Activated T-helper 2 cell treated with anti-CD3 and anti-CD28 coated beads, Interferon-gamma antibody, Interleukin-2, Interleukin-4, amounts not matched to agents 10 μg/mL and 5 μg/mL and 100 μg/mL, durations not matched to agents 14 hours and 24 hours and 36 hours (primary cell): ENCODE measurements at places on chromosomes 13 and 19. TPM values are rescaled to one million over a fixed set of nuclear protein-coding genes. Genes with fewer than 3 reads are reported as not detected.

Gene LGI4
- 0.27 TPM in 1 of 2 replicates, not detected in the other for total RNA-seq

DNA sequence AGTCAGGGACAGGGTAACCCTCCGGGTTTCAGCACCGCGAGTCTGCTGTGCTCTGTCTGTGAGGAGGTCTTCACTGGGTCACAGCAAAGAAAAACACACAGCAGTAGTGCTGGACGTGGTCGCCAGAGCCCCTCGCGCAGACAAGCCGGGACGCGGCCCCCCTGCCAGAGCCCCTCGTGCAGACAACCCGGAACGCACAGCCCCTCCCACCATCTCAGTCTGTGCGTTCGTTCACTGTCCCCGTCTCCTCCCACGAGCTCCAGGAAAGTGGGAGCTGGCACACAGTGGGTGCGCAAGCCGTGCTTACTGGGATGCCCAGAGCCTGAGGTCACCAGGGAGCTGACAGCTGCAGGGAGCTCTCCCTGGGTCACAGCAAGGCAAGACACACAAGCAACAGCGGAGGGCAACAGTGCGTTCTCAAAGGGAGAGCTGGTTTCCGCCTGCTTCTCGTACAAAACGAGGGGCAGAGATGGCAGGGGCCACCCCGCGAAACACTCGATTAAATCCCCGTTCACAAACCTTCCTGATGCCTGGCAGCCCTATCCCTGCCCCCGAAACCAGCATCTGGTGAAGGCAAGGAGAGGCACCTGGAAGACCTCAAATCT is 3.2 kb upstream of the PLPP2 start:
- H3K4me3 ChIP-seq: no peak overlapping the region
- DNase-seq: no peak
- H3K4me1 ChIP-seq: no peaks in the 10 kb centered on the region
- H3K27ac ChIP-seq: no peak overlapping the region
- H3K27me3 ChIP-seq: peaks cover 38% of the 10 kb centered on the region

Gene USP12
- 40.8 and 45.1 TPM in 2 replicates for total RNA-seq

GRCh38 chr19:47322058-47322457 is 9.9 kb upstream of the C5AR2 start:
- H3K27me3 ChIP-seq: peaks cover 3% of the 10 kb centered on the region
- no peak overlapping the region for H3K27ac ChIP-seq
- no peaks in the 10 kb centered on the region for H3K4me1 ChIP-seq
- no peaks in the 10 kb centered on the region for H3K36me3 ChIP-seq
- no peak overlapping the region for H3K4me3 ChIP-seq

Gene IGSF23
- not detected in 2 replicates for total RNA-seq

- peaks cover 17% of the 10 kb centered on the region for H3K36me3 ChIP-seq
- H3K4me1 ChIP-seq: peaks cover 29% of the 10 kb centered on the region
- peaks cover 13% of the 10 kb centered on the region for H3K27me3 ChIP-seq
- peak; percentile 16 for DNase-seq
- H3K4me3 ChIP-seq: peak overlapping the region; percentile 96
Measured at GRCh38 chr19:55118401-55118991, 1.1 kb upstream of the PPP1R12C start.

Gene OR7D2
- total RNA-seq: 0.37 and 0.62 TPM in 2 replicates

DNA sequence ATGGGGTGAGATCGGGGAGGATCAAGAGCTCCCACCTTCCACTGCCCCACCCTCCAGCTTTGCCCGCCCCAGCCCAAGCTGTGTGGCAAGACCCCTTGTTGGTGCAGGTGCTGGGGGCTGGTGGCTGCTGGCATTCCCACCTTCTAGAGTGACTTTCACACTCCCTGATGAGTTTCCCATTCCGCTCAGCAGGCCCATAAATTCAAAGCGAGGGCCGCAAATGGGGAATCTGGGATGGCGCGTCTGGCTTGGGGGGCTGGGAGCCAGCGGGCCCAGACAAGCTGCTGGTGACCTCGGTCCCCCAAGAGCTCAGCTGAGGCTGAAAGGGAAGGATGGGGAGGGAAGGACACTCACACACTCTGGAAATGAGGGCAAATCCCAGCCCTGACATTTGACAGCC is 110.3 kb downstream of the GADD45B start:
- H3K27ac ChIP-seq: no peak overlapping the region
- H3K4me1 ChIP-seq: no peaks in the 10 kb centered on the region
- H3K4me3 ChIP-seq: no peak overlapping the region
- H3K36me3 ChIP-seq: no peaks in the 10 kb centered on the region
- H3K27me3 ChIP-seq: peaks cover 17% of the 10 kb centered on the region

Gene RASGRP4
- 17.6 and 20.0 TPM in 2 replicates for total RNA-seq

Gene SIRT6
- 34.6 and 42.4 TPM in 2 replicates for total RNA-seq

- DNase-seq: no peak
- H3K27me3 ChIP-seq: no peaks in the 10 kb centered on the region
- no peak overlapping the region for H3K27ac ChIP-seq
Measured at GRCh38 chr13:21849323-21849722, 178.4 kb downstream of the FGF9 start.

GRCh38 chr19:3145909-3146676 is 10.3 kb downstream of the GNA15 start:
- peak overlapping the region; percentile 3 for H3K27ac ChIP-seq
- peaks cover 34% of the 10 kb centered on the region for H3K4me1 ChIP-seq
- DNase-seq: no peak
- no peak overlapping the region for H3K4me3 ChIP-seq
- no peaks in the 10 kb centered on the region for H3K27me3 ChIP-seq

- no peak for DNase-seq
- no peak overlapping the region for H3K4me3 ChIP-seq
- no peak overlapping the region for H3K27ac ChIP-seq
- H3K27me3 ChIP-seq: no peaks in the 10 kb centered on the region
- peaks cover 58% of the 10 kb centered on the region for H3K36me3 ChIP-seq
- peaks cover 14% of the 10 kb centered on the region for H3K4me1 ChIP-seq
Measured at GRCh38 chr19:18922228-18922985, 2.9 kb downstream of the DDX49 start.

Gene TPTE2
- not detected in 2 replicates for total RNA-seq

DNA sequence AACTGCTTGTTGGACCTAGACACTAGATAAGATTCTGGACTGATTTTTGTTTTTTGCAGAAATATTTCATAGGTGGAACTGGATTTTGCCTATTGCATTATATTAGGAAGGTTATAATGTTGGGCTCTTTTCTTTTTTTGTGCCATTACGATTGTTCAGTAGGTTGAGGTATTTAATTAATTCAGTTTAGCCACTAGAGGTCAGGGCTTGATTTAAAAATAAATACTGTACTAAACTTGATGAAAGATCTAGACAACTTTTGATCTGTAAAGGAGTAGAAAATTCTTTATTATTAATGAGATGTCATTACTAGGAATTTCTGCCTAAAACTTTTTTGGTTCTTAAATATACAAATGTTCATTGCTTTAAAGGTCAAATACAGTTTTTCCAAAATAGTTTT is 15.2 kb upstream of the SUPT20H start:
- H3K4me1 ChIP-seq: no peaks in the 10 kb centered on the region
- H3K27me3 ChIP-seq: peaks cover 3% of the 10 kb centered on the region
- H3K27ac ChIP-seq: no peak overlapping the region

GRCh38 chr13:112986946-112987681 is 18.1 kb downstream of the MCF2L start:
- no peak overlapping the region for H3K4me3 ChIP-seq
- H3K27me3 ChIP-seq: no peaks in the 10 kb centered on the region
- H3K4me1 ChIP-seq: no peaks in the 10 kb centered on the region
- no peak for DNase-seq
- H3K27ac ChIP-seq: no peak overlapping the region

DNA sequence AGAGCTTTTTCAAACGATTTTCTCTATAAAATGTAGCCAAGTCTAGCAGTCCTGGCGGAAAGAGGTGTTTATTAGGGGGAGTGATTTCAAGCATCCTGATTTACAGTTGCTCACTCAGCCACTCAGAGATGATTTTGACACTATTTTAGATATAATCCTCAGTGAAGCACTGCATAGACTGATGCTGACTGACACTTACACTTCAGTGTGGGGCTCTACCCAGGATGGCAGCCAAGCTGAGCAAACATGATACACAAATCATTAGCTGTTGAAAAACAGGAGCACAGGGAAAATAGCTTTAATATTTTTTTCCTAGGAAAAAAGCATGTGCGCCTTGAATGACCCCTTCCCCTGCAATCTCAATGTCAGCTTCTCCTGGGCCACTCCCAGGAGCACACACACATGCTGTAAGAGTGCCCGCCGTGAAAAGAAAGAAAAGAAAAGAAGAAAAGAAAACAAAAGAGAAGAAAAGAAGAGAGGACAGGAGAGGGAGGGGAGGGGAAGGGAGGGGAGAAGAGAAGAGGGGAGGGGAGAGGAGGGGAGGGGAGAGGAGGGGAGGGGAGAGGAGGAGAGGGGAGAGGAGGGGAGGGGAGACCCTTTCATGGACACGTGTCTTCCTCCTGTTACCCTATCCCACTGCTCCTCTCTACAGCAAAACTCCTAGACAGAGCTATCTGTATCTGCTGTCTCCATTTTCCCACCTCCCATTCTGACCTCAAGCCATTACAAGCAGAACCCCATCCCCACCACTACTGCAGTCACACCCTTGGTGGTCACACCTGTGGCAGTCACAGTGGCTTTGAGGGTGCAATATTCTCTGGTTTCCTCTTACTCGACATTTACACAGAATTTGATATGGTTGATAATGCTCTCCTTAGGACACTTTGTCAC is 36.4 kb downstream of the RCBTB2 start:
- peak overlapping the region; percentile 48 for H3K4me3 ChIP-seq
- DNase-seq: peak; percentile 49
- H3K27me3 ChIP-seq: no peaks in the 10 kb centered on the region
- peaks cover 20% of the 10 kb centered on the region for H3K36me3 ChIP-seq
- peaks cover 62% of the 10 kb centered on the region for H3K4me1 ChIP-seq

Gene UBAC2
- 53.4 and 55.1 TPM in 2 replicates for total RNA-seq

GRCh38 chr19:47661161-47661560 is 52.1 kb upstream of the EHD2 start:
- H3K4me3 ChIP-seq: no peak overlapping the region
- H3K36me3 ChIP-seq: no peaks in the 10 kb centered on the region
